ENCODE measurements at places on chromosomes 7 and 10.
A peak's percentile ranks its signal among the peaks of the same experiment; 100 is the strongest.

DNA sequence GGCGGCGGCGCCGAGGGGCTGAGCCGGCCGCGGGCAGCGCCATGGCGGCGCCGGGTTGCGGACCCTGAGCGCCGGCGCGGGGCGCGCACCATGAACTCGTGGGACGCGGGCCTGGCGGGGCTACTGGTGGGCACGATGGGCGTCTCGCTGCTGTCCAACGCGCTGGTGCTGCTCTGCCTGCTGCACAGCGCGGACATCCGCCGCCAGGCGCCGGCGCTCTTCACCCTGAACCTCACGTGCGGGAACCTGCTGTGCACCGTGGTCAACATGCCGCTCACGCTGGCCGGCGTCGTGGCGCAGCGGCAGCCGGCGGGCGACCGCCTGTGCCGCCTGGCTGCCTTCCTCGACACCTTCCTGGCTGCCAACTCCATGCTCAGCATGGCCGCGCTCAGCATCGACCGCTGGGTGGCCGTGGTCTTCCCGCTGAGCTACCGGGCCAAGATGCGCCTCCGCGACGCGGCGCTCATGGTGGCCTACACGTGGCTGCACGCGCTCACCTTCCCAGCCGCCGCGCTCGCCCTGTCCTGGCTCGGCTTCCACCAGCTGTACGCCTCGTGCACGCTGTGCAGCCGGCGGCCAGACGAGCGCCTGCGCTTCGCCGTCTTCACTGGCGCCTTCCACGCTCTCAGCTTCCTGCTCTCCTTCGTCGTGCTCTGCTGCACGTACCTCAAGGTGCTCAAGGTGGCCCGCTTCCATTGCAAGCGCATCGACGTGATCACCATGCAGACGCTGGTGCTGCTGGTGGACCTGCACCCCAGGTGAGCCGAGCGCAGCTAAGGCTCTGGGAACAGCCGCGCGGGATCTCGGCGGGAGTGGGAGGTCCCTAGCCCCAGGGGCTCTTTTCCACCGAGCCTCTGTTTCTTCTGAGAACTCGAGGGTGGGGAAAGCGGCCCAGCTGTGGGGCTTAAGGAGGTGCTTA lies at the start of gene GPR26:
GPR26 (plus strand) TSS at position 38 of the 919 bp plus-strand sequence; CDS start at position 91, 53 bp downstream.
- no peak for DNase-seq

- DNase-seq: peak; percentile 68
Measured at GRCh38 chr7:149625340-149625946, 127.8 kb upstream of the ZNF746 start.

- DNase-seq: no peak
Measured at GRCh38 chr10:86929468-86930380, 27.7 kb downstream of the MMRN2 start.

GRCh38 chr7:18213652-18214051 lies 186.0 kb upstream of the PRPS1L1 start:
- no peak for DNase-seq

DNA sequence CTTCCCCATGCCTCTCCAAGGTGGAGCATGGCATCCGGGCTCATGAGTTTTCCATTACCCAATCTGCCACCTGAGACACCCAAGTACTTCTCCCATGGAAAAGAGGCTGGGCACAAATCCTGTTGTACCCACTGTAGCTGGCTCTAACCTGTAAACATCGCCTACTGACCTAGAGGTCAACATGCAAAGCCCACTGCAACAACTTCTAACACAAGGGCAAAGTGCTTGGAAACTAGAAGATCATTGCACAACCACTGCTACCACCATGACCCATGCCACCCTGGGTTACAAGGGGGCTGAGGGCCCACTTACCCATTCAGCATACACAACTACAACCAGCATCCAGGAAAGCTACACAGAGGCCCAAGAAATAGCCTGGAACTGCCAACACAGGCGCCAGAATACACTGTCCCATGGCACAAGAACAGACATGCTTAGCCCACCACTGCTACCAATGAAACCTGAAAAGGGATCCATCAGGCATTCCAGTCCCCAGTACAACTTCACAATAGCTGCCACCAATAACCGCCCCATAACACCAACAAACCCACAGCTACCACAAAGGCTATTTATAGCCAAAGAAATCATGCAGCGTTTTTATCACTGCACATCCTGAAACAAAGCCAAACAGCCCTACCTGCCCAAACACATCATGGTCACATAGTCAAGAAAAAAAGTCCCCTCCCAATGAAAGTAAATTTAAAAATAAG lies 63.4 kb downstream of the RNF32 start:
- DNase-seq: no peak

DNA sequence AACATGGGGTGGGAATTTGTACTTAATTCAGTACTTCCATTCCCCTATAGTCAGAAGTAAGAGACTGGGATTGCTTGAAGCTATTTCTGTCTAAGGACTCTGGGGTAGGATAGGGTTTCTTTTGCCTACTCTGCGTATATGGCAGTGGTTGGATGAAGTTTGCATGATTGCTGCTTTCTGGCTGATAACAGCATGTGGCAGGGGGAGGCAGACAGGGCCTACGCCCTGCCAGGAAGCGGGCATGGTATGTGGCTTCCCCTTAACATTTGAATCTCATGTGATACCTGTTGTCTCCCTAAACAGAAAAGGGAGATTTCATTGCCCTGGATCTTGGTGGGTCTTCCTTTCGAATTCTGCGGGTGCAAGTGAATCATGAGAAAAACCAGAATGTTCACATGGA lies 57.1 kb downstream of the TACR2 start:
- no peak for DNase-seq

GRCh38 chr10:78529262-78529661 lies 495.6 kb downstream of the RPS24 start:
- DNase-seq: no peak

DNA sequence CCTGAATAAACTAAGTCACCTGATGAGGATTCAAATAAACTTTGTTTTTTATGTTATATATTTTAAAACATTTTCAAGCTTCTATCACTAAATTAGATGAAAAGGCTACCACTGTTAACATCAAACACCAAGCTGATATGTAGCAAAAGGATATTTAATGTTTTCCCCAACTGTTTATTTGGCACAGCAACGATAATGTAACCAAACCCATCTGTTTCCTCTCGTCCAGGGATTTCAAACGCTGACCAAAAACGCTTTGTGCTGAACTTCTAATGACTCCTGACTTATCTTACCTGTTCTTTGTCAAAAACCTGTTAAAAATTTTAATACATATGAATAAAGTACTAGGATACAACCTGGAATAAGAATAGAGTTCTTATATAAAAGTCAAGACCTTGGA lies 30.5 kb downstream of the DCLRE1A start:
- DNase-seq: no peak
